ENCODE measurements at places on chromosomes 5 and 9.

DNA sequence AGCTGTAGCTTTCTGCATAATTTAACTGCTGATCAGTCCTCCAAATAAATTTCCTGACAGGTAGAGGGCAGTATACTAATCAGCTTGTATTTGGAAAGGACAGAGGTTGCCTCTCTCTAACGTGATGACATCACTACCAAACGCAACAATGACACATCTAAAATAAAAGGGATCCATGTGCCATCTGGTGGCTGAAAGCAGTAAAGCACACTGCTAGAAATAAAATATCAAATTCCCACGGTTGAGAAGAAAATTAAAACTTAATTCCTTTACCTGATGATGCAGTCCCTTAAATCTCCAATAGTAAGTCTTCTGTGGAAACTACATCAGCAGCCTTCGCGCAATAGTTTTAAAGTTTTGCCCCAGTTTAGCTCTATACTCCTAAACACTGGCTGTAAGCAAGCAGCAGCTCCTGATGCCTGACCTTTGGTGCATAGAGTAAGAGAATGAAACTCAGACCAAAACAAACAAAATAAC, 54.5 kb downstream of the DIAPH1 start:
- peak; percentile 80 for DNase-seq

GRCh38 chr9:91374939-91375338, 13.2 kb upstream of the AUH start:
- DNase-seq = no peak

DNA sequence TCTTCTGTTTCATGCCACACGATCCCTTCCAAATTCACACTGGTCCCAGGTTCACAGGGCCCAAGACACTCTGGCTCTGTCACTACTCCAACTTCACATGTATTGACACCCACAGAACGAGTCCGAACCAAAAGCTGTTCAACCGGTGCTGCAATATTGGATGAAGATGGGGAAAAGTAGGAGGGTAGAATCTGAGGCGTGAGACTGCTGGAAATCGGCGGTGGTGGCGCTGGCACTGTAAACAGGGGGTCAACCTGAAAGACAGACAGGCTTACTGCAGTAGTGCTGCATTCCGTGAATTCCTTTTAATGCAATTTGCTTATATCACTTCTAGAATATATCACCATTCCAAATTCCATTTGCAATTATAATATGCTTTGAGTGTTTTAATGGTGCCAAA, 45.4 kb downstream of the ZNF608 start:
- no peak for DNase-seq

- no peak for DNase-seq
These were observed 64.2 kb upstream of the CDKN2B start for GRCh38 chr9:22073349-22073748.

DNA sequence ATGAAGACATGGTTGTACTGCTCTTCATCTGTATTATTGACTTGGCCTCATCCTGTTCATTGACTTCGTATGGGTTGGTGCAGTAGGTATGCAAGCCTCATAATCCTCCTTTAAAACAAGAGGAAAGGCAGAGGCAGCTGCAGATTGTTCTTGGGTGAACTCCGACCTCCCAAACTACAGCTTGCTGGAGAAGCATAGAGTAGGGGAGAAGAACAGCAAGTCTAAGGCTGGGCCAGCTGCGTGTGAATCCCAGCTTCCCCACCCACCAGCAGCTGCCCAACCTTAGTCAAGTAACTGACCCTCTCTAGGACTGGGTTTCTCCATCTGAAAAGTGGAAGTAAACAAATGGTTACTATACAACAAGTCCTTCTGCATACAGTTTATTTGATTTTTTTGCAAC, 114.5 kb upstream of the WWC1 start:
- DNase-seq = no peak

DNA sequence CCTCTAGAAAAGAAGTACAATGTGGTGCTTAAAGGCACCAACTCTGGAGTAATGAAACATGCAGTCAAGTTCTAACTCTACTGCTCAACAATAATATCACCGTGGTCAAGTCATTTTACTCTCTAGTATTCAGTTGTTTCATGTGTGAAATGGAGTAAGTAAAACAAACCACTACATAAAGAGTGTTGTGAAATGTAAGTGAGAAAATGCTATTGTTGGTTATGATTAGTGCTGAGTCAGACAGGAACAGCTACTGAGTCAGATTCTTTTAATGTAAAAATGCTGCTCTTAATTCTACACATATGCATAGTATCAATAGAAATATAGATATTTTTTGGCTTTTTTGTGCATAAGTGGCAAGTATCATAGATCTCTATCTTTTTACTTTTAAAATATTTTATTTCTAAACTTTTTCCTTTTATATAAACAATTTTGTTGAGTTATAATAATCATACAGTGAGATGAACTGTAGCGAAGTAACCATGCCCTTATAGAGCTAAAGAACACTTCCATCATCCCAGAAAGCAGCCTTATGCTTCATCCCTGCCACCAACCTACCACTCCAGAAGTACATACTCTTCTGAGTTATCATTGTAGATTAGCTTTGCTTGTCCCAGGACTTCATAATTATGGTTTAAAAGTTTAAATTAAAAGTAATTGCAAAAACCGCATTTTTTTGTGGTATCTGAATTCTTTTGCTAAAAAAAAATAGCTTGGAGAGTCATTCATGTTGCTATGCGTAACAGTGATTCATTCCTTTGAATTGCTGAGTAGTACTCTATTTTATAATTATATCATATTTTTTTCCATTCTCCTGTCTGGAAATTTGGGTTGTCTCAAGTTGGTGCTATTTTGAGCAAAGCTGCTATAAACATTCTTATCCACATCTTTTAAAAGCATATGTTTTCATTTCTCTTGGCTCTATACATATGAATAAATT, 548.2 kb upstream of the CLINT1 start:
- no peak for DNase-seq

- DNase-seq = no peak
These were observed 56.0 kb upstream of the ZNF354A start for GRCh38 chr5:178786417-178786816.

GRCh38 chr5:120874081-120874862, 410.2 kb downstream of the PRR16 start:
- no peak for DNase-seq

DNA sequence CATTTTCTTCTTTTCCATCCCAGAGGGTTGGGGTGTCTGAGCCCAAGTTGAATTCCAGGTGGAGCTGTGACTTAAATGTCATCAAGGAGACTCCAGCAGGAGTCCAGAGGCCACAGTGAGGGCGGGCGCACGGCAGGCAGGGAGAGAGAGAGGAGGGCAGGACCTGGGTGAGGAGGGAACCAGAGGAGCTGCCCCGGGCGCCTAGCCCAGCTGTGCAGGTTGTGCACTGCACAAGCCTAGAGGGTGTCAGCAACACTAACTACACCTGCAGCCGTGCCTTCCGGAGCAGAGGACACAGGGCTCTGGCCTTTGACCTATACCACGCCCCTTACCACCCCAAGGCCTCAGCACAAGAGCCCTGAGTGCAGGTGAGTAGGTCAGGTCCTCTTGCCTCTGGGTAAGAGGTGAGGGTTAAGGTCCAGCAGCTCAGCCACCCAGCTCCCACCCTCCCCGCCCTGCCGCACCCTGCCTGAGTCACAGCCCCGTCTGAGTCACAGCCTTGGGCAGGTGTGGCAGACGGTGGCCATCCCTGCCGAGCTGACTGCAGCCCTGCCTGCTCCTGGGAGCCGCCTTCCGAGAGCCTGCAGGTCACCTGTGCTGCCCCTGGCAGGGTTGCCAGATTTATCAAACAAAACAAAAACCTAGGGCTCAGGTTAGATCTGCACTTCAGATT, 6.4 kb upstream of the AGPAT2 start:
- DNase-seq = peak; percentile 93

GRCh38 chr5:6457592-6457991, 8.9 kb downstream of the UBE2QL1 start:
- no peak for DNase-seq

GRCh38 chr5:115243412-115243811, 19.3 kb downstream of the PGGT1B start:
- no peak for DNase-seq

DNA sequence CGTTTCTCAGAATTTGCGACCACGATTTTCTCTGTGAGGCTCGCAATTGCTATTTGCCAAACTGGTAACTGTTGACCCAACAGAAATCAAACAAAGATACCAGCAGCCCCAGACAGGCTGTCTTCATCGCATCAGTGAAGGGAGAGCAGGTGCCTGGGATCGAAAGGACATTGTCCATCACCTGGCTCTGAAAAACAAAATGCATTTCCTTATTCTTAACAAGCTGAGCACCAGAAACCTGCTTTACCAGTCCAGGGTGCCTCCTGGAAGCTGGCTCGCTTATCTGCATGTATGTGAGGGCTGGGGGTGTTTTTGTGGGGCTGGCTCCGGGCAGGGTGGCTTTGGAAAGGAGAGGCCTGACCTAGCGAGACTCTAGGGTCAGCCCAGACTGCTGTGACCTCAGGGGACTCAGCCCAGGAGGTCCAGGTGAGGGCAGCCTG, 24.7 kb downstream of the WWC1 start:
- DNase-seq = peak; percentile 34

DNA sequence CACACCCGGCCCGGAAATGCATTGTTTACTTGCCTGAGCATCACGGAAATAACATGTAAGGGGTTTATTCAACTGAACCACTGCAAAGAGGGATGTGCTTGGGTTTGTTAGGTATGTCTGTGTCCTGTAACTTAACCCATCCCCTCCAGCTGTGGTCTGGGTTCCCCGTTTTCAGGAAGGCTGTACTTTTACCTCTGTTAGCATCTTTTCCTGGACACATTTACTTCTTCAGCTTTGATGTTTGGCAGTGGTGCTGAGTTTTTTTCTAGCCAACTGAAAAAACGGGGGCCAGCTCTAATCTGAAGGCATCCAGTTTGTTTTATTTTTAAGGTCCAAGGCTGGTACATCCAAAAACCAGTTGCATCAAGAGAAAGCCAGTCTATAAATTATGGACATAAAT, 561.8 kb downstream of the BNC2 start:
- DNase-seq = no peak

- peak; percentile 39 for DNase-seq
These were observed 494 bp downstream of the CERT1 start for GRCh38 chr5:75510836-75511434.

DNA sequence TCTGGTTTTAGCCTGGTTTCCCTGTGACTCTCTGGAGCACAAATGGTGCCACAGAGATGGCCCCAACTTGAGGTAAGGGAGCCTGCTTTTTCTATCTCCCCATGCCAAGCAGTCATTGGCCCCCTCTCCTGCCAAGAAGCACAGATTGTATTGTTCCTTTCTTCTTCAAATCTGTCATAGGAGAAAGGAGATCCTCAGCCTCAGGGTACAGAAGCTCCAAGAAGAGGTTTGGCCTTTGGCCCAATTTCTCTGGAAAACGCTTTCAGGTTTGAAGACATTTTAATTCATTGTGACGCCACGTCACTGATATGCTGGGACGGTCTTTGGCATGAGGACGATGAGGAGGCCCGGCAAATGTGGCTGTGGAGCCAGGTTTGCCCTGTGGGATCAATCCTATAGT, 29.2 kb upstream of the PANK3 start:
- no peak for DNase-seq

GRCh38 chr5:6372251-6373080, 5.9 kb downstream of the MED10 start:
- no peak for DNase-seq
